ENCODE measurements at places on chromosomes 3 and 15.

DNA sequence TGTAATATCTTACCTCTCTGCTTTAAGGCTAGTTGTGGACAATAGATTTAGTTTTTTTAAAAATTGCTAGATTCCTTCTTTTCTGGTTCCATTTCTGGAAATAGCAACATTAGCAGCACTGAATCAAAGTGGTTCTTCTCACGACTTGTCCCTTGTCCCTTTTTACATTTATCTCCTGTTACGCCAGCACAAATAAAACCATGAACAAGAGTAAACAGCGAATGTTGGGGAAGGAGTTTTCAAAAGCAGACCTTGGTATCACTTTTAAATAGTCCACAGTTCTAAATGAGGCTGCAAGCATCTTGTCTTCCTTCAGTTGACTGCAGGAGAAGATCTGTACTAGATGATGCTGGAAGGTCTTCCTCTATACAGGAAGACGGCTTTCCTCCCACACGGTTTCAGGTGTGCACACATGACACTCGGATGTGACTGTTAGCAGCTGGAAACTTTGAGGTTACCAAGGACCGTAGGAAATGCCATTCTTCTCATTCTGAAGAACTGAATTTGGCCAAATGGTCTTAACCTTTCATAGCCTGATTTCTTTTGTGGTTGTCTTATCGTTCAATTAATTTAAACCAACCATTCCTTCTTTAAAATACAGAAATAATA is 251.0 kb upstream of the ICE2 start:
- DNase-seq: no peak

- DNase-seq: no peak
These were observed 17.9 kb upstream of the EMC3 start for GRCh38 chr3:10004506-10004905.

GRCh38 chr3:137948400-137949072 is 61.4 kb upstream of the CLDN18 start:
- no peak for DNase-seq

GRCh38 chr15:91414124-91414523 is 314.1 kb downstream of the SV2B start:
- DNase-seq: no peak

GRCh38 chr15:37446921-37447320 is 346.6 kb upstream of the MEIS2 start:
- no peak for DNase-seq

- DNase-seq: no peak
These were observed 21.0 kb upstream of the HACD2 start for GRCh38 chr3:123605789-123606234.

- no peak for DNase-seq
These were observed 379.7 kb upstream of the PROK2 start for GRCh38 chr3:72164635-72164978.

- no peak for DNase-seq
These were observed 134.1 kb downstream of the ISL2 start for GRCh38 chr15:76470691-76471090.
